Osteoblast (primary cell): ENCODE measurements at places on chromosomes 7 and 10. TPM values are rescaled to one million over a fixed set of nuclear protein-coding genes. Genes with fewer than 3 reads are reported as not detected.

DNA sequence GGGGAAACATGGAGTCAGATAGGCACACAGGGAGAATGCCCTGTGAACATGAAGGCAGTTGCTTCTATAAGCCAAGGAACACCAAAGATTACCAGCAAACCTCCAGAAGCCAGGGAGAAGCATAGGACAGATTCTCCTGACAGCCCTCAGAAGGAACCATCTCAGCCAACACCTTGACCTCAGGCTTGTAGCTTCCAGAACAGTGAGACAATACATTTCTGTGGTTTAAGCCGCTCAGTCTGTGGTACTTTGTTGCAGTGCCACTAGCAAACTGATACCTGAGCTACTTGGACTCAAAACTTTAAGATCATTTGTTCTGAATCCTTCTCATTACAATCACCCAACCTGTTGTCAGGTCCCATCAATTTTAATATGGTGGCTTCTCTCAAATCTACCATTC lies 31.2 kb downstream of the ABLIM1 start:
- no peak overlapping the region for H3K4me3 ChIP-seq
- no peak overlapping the region for H3K27ac ChIP-seq
- H3K27me3 ChIP-seq: peaks cover 40% of the 10 kb centered on the region
- H3K36me3 ChIP-seq: no peaks in the 10 kb centered on the region

- H3K4me1 ChIP-seq: peaks cover 39% of the 10 kb centered on the region
- no peak overlapping the region for H3K27ac ChIP-seq
- H3K27me3 ChIP-seq: no peaks in the 10 kb centered on the region
- H3K4me3 ChIP-seq: no peak overlapping the region
These were observed 11.7 kb downstream of the ZYX start for GRCh38 chr7:143392875-143393266.

NRG3 gene
- not detected in 2 replicates for total RNA-seq

ABCB4 gene
- under 0.01 and 0.36 TPM in 2 replicates for total RNA-seq

DNA sequence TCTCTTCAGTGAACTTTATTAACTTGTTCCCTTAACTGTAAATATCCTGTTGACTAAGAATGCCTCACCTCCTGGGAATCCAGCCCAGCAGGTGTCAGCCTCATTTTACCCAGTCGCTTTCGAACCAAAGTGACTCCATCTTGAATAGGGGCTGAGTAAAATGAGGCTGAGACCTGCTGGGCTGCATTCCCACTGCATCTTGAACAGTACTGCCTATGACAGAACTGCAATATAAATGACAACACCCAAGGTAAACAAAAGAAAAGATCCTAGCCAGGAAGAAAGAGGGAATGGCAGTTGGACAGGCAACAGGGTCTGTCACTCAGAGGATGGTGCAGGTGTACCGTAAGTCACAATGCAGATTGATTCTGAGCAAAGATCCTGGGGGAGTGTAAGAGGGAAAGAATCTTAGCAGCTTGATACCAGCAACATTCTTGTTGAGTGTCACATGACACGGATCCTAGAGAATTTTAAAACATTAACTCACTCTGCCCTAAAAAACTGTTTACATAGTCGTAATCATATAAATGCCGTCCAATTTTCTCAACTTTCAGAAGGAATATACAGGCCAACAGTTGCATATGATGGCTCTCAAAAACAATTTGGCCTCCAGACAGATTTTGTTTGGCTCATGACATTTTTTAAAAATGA lies 4.4 kb upstream of the FAM107B start:
- H3K4me3 ChIP-seq: no peak overlapping the region
- H3K27ac ChIP-seq: no peak overlapping the region
- H3K4me1 ChIP-seq: peaks cover 15% of the 10 kb centered on the region
- DNase-seq: no peak

DNA sequence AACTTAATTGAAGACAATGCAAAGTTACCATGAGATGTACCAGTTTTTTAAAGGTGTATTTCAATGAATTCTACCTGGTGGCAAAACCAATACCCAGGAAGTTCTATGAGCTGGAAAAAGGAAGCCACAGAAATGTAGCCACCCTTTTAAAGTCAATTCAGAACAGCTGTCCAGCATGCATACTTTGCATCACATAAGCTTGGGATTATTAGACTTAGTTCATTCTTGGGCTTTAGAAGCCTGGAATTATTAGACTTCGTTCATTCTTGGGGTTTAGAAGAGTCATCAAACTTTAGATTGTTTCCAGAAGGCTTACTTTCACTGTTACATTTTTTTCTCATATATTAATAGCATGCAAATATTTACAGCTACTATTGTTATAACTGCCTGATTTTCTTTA lies 20.9 kb downstream of the SLC25A13 start:
- H3K36me3 ChIP-seq: no peaks in the 10 kb centered on the region
- peaks cover 26% of the 10 kb centered on the region for H3K4me1 ChIP-seq
- no peaks in the 10 kb centered on the region for H3K27me3 ChIP-seq
- H3K27ac ChIP-seq: no peak overlapping the region
- no peak for DNase-seq
- no peak overlapping the region for H3K4me3 ChIP-seq

DNA sequence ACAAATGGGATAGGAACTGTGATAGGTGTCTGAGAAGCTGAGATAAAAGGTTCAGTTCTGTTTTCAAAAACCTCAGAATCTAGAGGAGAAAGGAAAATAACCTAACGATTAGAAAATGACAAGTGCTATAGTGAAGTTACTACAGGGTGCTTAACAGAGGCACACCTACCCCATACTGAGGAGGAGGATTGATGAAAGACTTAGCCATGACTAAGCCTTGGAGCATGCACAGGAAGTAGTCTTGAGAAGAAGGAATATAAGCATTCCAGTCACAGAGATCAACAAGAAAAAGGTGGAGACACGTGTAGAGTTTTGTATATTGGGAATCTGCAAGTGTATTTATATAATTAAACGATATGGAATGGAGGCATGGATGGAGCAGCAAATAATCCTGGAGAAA lies 1225.5 kb upstream of the CELF2 start:
- H3K36me3 ChIP-seq: no peaks in the 10 kb centered on the region
- H3K27ac ChIP-seq: no peak overlapping the region
- no peak overlapping the region for H3K4me3 ChIP-seq

CYTH3 gene
- 89.4 and 94.3 TPM in 2 replicates for total RNA-seq

DNA sequence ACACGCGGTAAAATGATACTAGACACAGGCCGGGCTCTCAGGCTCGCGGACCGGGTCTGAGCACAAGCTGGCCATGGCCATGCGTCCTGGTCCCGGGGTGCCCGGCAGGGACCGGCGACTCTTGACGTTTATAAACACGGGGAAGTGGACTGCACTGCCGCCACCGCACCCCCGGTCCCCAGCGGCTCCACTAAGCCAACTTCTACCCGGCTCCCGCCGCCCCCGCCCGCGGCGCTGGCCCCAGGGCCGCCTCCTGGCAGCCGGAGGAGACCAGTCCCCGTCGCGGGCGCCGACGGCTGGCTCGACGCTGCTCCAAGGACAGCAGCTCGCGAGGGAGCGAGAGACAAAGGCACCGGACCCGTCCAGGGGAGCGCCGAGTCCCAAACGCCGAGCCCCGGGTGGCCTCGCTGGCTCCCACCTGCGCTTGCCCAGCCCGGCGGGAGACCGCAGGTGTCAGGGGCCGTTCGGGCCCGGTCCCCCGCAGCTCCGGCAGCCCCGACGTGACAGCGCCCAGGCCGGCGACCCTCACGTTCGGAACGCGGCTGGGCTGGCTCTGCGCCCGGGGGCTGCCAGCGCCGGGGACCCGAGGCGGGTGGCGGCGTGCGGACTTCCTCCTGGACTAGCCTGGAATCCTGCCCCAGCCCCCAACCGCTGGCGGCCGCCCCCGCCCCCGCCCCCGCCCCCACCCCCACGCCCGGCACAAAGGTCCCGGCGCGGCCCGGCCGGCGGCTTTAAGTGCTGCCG lies 517 bp downstream of the ITGB1 start:
- H3K4me1 ChIP-seq: peaks cover 61% of the 10 kb centered on the region
- H3K36me3 ChIP-seq: peaks cover 15% of the 10 kb centered on the region
- H3K27me3 ChIP-seq: no peaks in the 10 kb centered on the region

SERPINE1 gene
- 237 and 278 TPM in 2 replicates for total RNA-seq

CDH23 gene
- total RNA-seq: under 0.01 and 0.36 TPM in 2 replicates

PIK3CG gene
- not detected in 2 replicates for total RNA-seq

DNA sequence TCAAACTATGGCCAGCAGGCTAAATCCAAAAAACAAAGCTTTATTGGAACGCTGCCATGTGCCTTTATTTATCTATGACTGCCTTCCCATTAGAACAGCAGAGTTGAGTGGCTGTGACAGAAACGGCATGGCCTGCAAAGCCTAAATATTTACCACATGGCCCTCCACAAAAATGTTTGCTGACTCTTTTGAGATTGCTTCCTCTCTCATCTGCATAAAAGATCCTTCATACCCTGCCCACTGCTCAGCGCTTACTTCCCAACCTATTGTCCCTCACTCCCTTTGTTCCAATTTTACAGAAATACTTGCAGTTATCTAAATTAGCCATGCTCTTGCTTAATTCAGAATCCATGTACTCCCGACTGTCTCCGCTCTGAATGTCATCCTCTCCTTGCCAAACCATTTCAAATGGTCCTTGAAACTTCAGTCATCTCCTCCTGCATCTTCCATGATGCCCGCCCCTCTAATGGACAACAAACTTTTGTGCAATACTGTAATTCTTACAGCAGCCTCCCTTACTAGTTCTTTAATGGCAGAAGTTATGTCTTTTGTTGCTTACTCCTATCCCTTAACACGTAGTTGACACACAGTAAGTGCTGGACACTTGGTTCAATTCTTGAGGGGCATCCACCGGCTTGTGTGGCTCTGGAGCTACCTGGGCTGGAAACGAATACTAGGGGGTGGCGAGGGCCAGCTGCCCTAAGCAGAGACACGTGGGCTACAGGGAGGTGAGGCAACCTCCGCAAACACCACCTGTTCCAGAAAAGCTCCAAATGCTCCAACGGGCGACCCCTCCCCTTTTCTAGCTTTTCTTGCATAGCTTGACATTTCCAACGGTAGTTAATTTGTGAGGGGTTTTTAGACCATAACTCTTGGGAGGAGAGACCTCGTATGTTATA lies 832 bp downstream of the XRCC2 start:
- DNase-seq: peak; percentile 37
- H3K27me3 ChIP-seq: no peaks in the 10 kb centered on the region
- peaks cover 7% of the 10 kb centered on the region for H3K4me1 ChIP-seq
- no peaks in the 10 kb centered on the region for H3K36me3 ChIP-seq
- peak overlapping the region; percentile 46 for H3K27ac ChIP-seq
- H3K4me3 ChIP-seq: peak overlapping the region; percentile 89

CFAP46 gene
- under 0.01 and 0.29 TPM in 2 replicates for total RNA-seq

GRCh38 chr10:61754587-61755550 lies 92.1 kb downstream of the CABCOCO1 start:
- no peaks in the 10 kb centered on the region for H3K27me3 ChIP-seq
- no peak for DNase-seq
- H3K4me1 ChIP-seq: peaks cover 32% of the 10 kb centered on the region
- no peak overlapping the region for H3K4me3 ChIP-seq
- no peaks in the 10 kb centered on the region for H3K36me3 ChIP-seq

GNG11 gene
- 7.6 and 8.8 TPM in 2 replicates for total RNA-seq

SLF2 gene
- 39.1 and 43.0 TPM in 2 replicates for total RNA-seq

DNA sequence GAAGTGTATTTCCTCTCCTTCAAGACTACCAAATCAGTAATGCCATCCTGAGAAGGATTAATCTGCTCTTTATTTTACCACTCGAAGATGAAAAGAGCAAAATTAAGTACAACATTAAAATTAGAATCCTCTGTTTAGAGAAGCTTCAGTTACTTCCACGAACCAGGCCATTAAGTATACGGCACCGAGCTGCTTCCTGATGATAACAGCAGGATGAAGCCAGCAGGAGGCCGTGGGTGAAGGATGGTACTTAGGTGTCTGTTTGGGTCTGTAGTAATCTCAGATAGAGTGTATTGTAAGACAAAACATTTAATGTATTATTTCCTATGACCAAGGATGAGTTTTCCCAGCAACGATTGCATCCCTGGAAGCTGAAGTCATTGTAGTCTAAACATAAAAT lies 362.8 kb downstream of the SFMBT2 start:
- H3K27ac ChIP-seq: no peak overlapping the region
- no peak overlapping the region for H3K4me3 ChIP-seq
- H3K36me3 ChIP-seq: no peaks in the 10 kb centered on the region
- H3K4me1 ChIP-seq: no peaks in the 10 kb centered on the region

DNA sequence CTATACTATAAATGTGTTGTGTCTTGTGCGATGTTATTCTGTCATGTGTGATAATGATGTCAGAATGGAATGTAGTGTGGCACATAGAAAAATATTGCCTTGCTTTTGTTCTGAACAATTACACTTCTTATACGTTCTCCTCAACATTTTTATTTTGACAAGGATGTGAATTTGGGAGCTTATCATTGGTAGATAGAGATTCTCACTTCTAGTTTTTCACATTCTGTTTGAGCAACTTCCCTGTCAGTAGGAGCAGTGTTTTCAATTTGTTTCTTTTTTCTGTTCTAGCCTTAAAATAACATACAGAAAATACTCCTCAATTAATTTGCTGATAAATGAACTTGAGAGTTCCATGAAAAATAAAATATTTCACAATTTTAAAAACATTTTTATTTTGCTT lies 17.6 kb downstream of the SUN3 start:
- no peak overlapping the region for H3K4me3 ChIP-seq
- no peaks in the 10 kb centered on the region for H3K27me3 ChIP-seq
- DNase-seq: no peak
- no peaks in the 10 kb centered on the region for H3K36me3 ChIP-seq
- H3K4me1 ChIP-seq: no peaks in the 10 kb centered on the region

- peaks cover 4% of the 10 kb centered on the region for H3K27me3 ChIP-seq
- H3K27ac ChIP-seq: no peak overlapping the region
- H3K4me1 ChIP-seq: peaks cover 18% of the 10 kb centered on the region
- H3K4me3 ChIP-seq: peak overlapping the region; percentile 90
- peaks cover 12% of the 10 kb centered on the region for H3K36me3 ChIP-seq
- DNase-seq: no peak
These were observed 127.8 kb upstream of the ZNF746 start for GRCh38 chr7:149625340-149625946.

- peak; percentile 84 for DNase-seq
- no peak overlapping the region for H3K4me3 ChIP-seq
- no peaks in the 10 kb centered on the region for H3K27me3 ChIP-seq
- no peaks in the 10 kb centered on the region for H3K36me3 ChIP-seq
These were observed 319.5 kb downstream of the DNAJB6 start for GRCh38 chr7:157656195-157656769.

KIF11 gene
- total RNA-seq: 4.0 and 5.3 TPM in 2 replicates

SORBS1 gene
- 0.29 and 0.72 TPM in 2 replicates for total RNA-seq

- no peak overlapping the region for H3K4me3 ChIP-seq
- H3K4me1 ChIP-seq: no peaks in the 10 kb centered on the region
- DNase-seq: no peak
- no peaks in the 10 kb centered on the region for H3K36me3 ChIP-seq
- no peak overlapping the region for H3K27ac ChIP-seq
These were observed 9.4 kb upstream of the ETV1 start for GRCh38 chr7:13998866-13999265.
